Activated CD8-positive, alpha-beta T cell treated with anti-CD3 and anti-CD28 coated beads, Interleukin-2, amount 10 ng/mL, durations not matched to agents 7 days and 5 days (primary cell): ENCODE measurements at places on chromosomes 6 and 20.

- no peak for DNase-seq
Observed at GRCh38 chr6:96104910-96105309, 89.1 kb downstream of the FUT9 start.

DNA sequence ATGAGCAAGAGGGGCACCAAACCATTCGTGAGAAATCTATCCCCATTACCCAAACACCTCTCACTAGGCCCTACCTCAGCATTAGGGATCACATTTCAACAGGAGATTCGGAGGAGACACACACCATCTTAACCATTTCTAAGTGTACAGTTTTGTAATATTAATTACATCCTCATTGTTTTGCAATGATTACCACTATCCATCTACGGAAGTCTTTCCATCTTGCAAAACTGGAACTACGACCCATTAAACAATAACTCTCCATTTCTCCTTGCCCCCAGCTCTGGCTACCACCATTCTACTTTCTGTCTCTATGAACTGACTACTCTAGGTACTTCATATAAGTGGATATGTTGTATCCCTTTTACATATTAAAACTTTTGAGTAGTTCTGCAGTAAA is 20.1 kb downstream of the ACOT13 start:
- DNase-seq: no peak

DNA sequence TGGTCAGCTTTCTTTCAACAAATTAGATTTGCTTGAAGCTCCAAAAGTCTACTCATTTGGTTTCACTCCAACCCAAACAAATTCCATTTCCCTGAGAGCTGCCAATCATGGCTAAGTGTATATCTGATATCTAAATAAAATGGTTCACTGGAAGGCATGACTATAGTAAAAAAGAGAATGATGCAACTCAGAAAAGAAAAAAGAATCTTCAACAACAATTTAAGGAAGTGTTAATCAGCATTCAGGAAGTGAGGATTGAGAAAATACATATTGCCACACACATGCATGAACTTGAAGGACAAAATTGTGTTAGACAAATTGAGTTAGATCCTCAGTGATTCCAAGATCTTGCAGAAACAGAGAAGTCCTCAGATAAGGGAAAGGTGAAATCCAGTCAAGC is 972.9 kb upstream of the FLRT3 start:
- DNase-seq: no peak

DNA sequence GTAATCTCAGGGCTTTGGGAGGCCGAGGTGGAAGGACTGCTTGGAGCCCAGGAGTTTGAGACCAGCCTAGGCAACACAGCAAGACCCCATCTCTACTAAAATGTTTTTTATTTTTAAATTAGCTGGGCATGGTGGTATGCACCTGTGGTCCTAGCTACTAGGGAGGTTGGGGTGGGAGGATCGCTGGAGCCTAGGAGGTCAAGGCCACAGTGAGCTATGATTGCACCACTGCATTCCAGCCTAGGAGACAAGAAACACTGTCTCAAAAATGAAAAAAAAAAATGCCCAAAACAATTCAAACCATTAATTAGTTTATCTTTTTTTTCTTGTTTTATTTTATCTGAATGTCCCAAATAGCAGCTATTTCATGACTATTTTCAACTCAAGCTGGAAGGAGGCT is 85.8 kb downstream of the GMPR start:
- no peak for DNase-seq

DNA sequence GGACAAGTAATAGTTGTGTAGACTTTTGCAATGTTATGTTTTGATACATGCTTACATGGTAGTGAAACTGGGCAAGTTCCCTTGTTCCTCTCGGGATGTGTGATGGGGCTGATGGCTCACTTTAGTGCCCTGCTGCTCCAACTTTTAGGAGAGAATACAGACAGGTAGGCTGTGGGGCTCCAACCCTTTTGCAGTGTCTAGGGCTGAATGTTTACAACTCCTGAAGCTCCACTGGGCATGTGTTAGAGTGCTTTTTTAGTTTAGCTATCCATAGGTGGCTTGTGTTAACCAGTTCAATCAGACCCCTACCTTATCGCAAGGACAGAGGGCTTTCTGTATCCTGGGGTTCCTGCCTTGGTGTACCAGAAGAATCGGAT is 33.8 kb downstream of the SERPINB6 start:
- DNase-seq: no peak
